Stimulated activated CD4-positive, alpha-beta T cell treated with anti-CD3 and anti-CD28 coated beads, Interleukin-1b, Interleukin-23, amount 100 ng/mL, for 48 hours (primary cell): ENCODE measurements at places on chromosomes 4 and X.

DNA sequence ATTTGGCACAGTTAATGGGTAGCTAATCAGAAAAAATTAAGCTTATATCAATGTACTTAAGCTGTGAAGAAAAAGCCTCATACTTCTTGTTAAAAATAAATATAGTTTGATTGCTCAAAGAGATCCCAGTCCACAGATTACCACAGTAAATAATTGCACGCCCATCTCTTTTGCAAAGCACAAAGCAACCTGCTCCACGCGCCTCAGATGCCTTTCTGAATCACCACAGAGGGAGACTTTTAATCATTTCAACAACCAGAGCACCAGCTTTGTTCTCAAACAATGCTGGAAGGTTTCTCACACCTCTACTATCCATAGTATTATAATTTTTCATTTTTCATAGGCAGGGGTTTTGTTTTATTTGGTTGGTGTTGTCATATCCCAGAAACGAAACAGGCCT is 338.6 kb upstream of the MAGEB2 start:
- DNase-seq = no peak

GRCh38 chr4:149370785-149371420 is 444.7 kb downstream of the IQCM start:
- DNase-seq = no peak

DNA sequence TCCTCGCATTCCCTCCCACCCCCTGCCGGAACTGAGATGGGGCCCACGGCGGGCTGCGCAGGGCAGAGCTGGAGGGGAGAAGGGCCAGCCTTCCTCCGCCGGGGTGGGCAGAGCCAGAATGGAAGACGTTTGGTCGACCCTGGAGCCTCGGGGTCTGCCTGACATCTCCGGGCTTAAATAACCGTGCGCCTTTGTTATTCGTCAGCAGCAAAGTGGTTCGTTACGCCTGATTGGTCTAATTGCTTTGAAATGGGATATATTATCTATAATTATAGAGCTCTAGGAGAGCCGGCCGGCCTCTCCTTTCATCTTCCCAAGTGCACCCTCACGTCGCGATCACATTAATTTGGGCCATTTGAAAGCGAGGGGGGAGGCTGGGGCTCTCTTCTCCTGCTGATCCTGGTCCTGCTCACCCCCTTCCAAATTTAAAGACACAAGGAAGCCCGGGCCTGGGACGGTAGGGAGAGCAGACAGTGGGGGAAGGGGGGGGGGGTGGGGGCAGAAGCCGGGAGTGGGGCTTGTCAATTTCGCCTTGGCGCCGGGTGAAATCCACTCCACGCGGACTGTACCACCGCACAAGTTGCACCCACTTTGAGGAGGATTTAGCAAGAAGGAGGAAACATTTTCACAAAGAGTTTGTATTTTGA is 4.7 kb upstream of the MSX1 start:
- DNase-seq = no peak

- DNase-seq = no peak
Observed at GRCh38 chr4:33160126-33160525, 2440.0 kb downstream of the PCDH7 start.

- DNase-seq = peak; percentile 89
Observed at GRCh38 chrX:39859991-39860861, 237.5 kb downstream of the BCOR start.

GRCh38 chrX:153981231-153981630 is 8.7 kb downstream of the TMEM187 start:
- no peak for DNase-seq

DNA sequence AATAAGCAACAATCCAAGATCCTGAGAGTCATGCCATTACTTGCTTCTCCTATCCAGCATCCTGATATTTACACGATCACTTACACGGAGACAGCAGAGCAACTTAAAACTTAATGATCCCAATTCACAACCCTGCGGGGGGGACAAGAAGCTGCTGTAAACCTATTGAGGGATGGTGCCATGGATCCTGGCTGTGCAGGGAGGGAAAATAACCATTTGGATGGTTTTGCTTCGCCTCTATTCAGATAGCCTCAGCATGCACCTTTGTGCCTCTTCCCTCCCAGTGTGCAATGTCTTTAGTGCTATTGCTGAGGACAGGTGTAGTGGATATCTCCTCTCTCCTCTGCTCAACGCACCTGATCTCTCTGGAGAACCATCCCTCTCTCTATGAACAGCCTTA is 89.7 kb upstream of the PPARGC1A start:
- DNase-seq = no peak

- DNase-seq = no peak
Observed at GRCh38 chr4:69470561-69470960, 25.1 kb downstream of the UGT2B4 start.

DNA sequence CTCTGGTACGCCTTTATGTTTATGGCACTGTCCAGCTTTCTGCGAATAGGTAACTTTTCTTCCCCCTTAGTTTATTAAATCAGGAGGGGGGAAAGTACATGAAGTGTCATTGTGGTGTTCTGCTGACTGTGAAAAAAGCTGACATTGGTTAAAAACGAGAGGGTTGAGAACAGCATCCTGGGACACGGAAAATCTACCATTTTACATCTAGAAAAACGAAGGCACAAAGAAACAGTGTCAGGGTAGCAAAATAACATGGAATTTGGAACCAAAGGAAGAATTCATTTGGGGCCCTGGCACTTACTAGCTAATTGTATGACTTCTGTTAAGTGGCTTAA is 1.2 kb upstream of the AMOT start:
- no peak for DNase-seq

GRCh38 chrX:48022738-48023137 is 15.9 kb downstream of the SPACA5 start:
- no peak for DNase-seq

- no peak for DNase-seq
Observed at GRCh38 chr4:155591738-155592143, 74.9 kb upstream of the GUCY1A1 start.

GRCh38 chr4:55757356-55757952 is 62.1 kb upstream of the EXOC1L start:
- DNase-seq = no peak

GRCh38 chrX:150581093-150581775 is 12.8 kb downstream of the MTM1 start:
- DNase-seq = no peak

DNA sequence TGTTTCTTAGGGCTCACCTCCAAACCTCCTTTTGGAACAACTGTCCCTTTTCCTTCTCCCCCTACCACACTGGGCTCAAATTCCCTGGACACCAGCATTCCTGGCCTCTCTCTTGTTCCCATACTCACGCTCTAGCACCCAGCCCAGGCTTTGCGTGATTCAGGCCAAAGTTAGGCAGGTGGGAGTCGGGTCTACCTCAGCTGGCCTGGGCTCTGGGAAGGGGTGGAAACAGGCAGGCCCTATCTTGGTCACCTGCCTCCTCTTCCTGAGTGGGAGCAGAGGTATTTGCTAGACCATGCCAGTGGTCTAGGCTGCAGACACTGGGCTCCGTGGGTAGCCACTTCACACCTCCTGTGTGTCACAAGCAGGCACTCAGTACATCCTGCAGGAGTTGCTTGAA is 211.1 kb upstream of the MAMLD1 start:
- DNase-seq = no peak

- DNase-seq = no peak
Observed at GRCh38 chr4:114103908-114104307, 124.5 kb upstream of the ARSJ start.

GRCh38 chrX:77422891-77423648 is 24.1 kb upstream of the FGF16 start:
- no peak for DNase-seq

DNA sequence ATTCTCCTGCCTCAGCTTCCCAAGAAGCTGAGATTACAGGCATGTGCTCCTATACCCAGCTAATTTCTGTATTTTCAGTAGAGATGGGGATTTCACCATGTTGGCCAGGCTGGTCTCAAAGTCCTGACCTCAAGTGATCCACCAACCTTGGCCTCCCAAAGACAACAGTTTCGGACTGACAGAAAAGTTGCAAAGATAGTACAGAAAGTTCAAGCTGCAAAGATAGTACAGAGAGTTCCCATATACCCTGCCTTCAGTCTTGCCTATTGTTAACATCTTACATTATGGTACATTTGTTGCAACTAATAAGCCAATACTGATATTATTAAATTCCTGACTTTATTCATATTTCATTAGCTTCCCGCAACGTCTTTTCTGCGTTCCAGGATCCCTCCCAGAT is 65.8 kb downstream of the SUPT20HL2 start:
- DNase-seq = no peak

- DNase-seq = no peak
Observed at GRCh38 chr4:113524096-113524495, 237.4 kb downstream of the CAMK2D start.

- DNase-seq = no peak
Observed at GRCh38 chr4:27068151-27068867, 207.7 kb downstream of the STIM2 start.

DNA sequence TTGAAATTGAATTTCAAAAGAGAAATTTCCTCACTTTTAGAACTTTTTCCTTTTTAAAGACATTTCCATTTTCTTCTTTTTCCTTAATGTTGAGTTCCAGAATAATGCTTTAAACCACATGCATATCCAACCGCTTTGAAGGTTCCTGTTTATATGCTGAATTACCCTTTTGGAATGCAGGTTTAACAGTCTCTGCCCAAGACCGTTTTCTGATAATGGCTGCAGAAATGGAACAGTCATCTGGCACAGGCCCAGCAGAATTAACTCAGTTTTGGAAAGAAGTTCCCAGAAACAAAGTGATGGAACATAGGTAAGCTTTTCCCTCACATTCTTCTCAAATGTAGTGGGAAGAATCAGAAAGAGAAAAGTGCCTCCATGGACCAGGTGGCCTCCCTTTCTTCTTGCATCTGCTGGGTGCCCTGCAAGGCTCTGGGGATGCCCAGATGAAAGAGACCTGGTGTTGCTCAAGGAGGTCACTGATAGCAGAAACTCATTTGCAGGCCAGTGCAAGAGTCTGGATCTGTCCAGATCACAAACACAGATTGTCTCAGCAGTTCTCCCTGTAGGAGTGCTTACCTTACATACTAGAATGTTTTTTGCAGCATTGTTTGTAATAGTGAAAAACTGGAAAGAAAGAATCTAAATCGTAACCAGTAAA is 42.9 kb downstream of the MOSPD2 start:
- DNase-seq = no peak

GRCh38 chrX:13699183-13699826 is 10.4 kb downstream of the RAB9A start:
- no peak for DNase-seq

GRCh38 chrX:20026278-20026677 is 35.4 kb upstream of the BCLAF3 start:
- DNase-seq = no peak

DNA sequence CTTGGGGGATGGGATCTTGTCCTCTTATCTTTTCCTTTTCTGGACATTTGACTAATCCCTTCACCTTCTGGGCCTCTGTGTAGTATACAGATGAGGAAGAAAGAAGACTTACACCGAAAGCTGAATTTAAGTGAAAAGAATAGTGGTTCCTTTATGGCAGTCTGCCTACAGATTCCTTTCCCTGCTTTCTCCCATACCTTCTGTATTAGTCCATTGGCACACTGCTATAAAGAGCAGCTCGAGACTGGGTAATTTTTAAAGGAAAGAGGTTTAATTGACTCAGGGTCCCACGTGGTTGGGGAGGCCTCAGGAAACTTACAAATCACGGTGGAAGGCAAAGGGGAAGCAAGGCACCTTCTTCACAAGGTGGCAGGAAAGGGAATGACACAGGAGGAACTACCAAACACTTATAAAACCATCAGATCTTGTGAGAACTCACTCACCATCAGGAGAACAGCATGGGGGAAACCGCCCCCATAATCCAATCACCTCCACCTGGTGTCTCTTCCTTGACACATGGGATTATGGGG is 34.0 kb upstream of the CD38 start:
- no peak for DNase-seq

DNA sequence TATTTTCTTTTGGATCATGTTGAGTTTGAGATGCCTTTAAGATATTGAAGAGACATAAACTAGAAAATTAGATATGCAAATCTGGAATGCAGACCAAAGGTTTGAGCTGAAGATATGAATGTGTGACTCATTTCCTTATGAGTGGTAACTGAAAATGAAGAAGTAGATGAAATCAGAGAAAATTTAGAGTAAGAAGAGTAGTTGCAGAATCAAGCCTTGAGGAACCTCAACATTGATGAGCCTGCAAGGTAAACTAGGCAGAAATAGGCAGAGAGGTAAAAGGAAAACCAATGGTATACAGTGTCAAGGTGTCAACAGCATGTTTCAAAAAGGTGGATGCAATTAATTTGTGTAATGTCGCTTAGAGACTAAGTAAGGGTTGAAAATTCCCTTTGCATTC is 142.8 kb downstream of the MOSPD2 start:
- no peak for DNase-seq

DNA sequence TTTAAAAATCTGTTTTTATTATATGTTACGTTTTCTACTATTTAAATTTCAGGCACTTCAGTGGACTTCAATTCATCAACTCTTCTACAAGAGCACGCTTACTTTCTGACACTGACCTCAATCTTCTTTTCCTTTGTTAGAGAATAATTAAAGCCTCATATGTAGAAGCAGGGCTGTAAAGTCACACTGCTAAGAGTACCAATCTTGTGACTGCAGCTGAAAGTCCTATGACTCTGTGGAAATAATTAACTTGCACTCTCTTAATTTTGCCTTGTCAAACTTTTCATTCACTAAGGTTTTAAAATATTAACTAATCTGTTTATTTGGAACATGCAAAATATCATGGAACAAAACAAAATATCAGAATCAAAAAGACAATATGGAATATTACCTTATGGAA is 498.1 kb downstream of the PCDH10 start:
- DNase-seq = no peak

DNA sequence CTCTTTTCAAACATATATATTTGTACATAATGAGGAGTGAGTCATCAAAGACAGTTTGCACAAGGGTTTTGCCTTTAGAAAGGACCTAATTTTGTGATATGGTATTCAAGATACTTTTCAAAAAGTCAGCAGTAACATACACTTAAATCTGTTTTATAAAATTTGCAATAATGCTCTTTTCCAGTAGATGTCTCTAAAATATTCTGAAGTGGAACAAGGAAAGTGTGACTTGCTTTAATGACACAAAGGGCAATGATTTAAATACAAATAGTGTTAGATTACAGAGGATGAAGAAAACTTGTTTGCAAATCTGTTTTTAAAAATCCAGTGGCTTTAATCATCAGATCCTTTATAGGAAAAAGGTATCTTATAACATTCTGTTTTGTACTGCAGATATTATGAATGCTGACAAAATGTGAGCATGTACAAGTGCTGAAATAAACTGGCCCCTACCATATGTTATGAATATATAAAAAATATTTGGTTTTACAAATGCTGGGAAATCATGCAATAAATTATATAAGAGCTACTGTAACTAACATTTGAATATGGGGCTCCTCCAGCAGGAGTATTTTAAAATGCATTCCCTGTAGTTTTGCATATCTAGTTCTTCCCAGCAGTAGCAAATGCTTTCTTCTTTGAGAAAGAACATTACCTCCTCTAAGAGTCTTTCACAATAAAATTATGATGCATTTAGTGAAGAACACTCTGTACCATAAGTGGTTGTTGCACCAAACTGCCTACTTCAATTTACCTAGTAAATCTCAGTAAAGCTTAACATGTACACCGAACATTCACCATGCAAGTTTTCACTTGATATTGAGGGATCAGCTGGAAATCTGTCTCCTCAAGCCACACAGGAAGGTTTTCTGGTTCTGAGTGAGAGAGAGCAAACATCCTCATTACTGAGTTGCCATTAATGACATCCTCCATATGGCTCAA is 20.2 kb downstream of the MMRN1 start:
- DNase-seq = no peak
